T-helper 2 cell treated with Interferon-gamma antibody and Interleukin-4, amounts not matched to agents 5 μg/mL and 100 μg/mL, for 36 hours (primary cell): ENCODE measurements at places on chromosomes 13 and 19.
A peak's percentile ranks its signal among the peaks of the same experiment; 100 is the strongest.

DNA sequence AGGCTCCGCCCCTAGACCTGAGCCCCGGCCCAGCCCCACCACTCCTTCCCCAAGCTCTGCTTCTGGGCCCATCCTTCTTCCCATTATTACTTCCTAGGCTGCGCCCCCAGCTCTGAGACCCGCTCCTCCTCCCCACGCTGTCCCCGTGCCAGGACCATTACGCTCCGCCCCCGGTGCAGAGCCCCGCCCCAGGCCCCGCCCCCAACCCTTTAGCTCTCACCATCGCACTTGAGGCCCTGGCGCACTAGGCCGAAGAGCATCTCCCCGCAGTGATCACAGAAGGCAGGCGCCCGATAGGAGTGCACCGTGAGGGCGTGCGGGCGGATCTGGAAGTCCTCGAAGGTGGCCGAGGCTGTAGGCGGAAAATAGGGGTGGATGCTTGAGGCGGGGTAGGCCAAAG lies 6.2 kb downstream of the PRKD2 start:
- DNase-seq = no peak

GRCh38 chr13:114074671-114075315 lies 57.6 kb downstream of the RASA3 start:
- no peak for DNase-seq

GRCh38 chr13:33218426-33218825 lies 67.1 kb downstream of the STARD13 start:
- DNase-seq = no peak

DNA sequence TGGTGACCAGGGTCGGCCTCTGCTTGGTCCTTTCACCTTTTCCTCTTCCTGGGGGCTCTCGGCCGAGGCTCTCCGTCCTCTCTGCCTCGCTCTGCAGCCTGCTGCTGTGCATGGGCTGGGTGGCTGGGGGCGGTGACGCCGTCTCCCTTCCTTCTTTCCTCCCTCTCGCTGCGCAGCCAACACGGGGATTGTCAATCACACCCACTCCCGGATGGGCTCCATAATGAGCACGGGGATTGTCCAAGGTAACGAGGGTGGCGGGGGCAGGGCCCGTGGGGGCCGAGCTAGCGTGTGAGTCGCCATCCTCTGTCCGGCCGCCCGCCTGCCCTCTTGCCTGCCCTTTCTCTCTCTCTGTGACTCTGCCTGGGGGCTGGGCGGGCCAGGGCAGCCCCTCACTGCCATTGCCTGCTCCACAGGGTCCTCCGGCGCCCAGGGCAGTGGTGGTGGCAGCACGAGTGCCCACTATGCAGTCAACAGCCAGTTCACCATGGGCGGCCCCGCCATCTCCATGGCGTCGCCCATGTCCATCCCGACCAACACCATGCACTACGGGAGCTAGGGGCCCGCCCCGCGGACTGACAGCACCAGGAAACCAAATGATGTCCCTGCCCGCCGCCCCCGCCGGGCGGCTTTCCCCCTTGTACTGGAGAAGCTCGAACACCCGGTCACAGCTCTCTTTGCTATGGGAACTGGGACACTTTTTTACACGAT lies 7.1 kb downstream of the YIPF2 start:
- DNase-seq = no peak

DNA sequence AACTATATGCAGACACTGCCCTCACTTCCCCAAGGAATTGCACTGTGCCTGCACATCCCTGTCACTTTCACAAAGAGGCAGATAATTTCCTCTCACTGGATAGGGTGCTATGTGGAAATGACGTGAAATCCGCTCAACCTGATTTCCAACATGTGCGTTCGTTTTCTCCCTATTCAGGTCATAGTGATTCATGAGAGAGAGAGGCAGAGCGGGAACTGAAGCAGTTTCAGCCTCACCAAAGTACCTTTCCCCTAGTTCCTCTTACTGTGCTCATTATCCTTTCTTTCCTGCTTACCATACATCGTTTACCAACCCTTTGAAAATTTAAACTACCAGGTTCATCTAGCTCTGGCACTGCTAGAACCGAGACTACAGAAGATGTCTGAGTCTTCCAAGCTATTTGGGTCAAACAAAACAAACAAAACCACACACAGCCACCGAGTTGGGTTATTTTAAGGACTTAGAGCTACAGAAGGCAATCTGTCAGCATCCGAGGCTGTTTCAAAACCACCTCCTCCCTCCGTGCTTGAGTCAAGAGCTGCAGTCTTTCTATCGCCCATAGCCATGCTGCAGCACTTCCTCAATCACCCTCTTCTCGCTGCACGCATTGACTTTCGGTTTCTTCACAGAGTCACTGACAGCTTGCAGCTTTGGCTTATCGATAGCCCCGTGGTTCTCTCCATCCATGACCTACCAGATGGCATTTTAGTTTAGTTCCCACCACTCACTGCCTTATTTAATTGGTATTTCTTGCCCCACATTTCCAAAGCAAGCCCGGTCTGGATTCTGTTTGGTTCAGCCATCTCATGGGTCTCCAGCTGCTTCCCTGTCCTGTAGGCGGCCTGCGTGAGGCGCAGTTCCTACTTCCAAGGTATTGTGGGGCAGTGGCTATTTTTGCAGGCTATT lies 1395.8 kb downstream of the EFNB2 start:
- peak; percentile 63 for DNase-seq

- no peak for DNase-seq
These were observed 29.4 kb downstream of the ATP4B start for GRCh38 chr13:113628291-113629270.
